Activated CD4-positive, alpha-beta T cell treated with anti-CD3 and anti-CD28 coated beads for 48 hours (primary cell): ENCODE measurements at places on chromosomes 2 and 18.

DNA sequence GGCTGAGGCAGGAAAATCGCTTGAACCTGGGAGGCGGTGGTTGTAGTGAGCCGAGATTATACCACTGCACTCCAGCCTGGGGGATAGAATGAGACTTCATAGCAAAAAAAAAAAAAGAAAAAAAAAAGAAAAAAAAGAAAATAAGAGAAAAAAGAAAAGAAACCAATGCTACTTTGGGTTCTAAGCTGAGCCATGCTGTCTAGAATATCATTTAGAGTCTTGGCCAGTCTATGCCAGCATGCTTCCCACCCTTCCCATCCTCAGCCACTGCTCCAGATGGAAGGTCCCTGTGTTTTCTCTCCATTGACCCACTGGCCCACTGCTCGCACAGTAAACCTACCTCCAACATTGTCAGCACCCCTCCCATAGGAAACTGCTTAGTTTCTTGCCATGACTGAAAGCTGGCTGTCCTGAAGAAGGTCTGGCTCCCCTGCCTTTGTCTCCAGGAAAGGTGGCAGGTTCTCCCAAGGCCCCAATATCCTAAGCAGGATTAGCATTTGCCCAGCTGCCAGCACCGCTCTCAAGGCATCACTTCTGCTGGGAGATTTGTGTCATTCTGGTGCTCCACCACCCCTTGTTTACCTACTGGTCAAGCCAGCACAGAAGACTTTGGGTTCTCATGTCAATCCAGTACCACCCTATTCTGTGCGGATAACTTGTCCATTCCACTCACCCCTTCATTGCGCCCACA lies 47.3 kb upstream of the PAPOLG start:
- no peak for DNase-seq

DNA sequence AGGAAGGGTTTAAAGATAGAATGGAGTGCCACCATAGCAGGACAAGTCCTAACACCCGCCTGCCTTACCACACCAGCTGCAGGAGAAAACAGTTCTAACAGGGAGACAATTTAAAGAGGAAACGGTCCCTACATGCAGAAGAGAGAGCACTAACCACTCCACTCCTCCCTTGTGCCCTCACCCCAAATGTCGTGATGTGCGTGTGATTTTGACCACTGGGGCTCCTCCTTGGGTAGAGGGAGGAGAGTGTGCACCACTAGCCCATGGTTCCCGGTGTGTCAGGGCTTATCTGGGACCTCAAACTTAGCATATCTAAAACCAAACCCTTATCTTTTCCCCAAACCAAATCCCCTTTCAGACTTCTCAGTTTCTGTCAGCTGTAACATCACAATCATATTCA lies 105.5 kb upstream of the CCDC68 start:
- no peak for DNase-seq

DNA sequence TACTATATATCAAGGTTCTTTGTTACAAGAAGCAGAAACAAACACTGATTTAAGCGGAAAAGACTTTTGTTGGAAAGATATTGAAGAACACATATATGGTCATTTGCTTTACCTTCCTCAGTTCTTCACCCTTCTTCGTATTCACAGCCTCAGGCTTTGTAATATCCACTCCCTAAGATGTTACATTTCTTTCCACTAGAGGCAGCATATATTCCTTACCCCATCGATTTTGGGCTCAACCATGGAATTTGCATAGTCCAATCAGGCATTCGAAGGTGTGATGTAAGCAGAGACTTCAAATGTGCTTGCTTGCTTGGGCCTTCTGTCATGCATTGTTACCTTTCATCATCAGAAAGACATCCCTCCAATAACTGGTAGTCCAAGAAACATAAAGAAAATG lies 287.4 kb downstream of the PID1 start:
- no peak for DNase-seq

DNA sequence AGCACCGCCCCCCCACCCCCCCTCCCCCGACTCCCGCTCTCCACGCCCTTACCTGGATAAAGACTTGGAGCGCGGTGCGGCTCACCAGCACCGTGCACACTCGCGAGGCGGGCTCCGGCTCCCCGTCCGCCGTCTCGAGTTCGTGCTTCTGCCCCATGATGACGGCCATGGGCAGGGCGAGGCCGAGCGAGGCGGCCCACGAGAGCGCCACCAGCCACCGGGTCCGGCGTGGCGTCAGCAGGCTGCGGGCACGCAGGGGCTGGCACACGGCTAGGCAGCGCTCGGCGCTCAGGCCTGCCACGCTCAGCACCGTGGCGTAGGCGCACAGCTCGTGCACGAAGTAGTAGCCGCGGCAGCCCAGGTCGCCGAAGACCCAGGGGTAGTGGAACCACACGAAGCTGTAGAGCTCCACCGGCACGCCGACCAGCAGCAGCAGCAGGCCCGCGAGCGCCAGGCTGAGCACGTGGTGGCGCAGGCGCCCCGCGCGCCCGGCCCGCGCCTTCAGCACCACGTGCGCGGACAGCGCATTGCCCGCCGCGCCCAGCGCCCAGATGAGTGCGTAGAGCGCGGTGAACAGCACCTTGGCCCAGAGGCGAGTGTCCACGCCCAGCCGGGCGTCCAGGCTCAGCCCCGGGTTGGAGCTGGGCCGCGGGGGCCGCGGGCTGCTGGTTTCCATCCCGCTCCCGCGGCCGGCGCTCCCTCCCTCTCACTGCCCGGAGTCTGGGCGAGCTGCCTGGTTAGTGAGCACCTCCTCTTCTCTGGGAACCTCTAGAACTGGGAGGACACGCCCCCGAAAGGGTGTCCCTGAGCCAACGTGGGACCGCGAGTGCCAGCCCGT lies at the start of gene NTSR2:
NTSR2 (minus strand) TSS at position 742 of the 838 bp plus-strand sequence; CDS start at position 676, 66 bp downstream.
- peak; percentile 53 for DNase-seq

GRCh38 chr2:164511738-164512137 lies 109.5 kb downstream of the GRB14 start:
- no peak for DNase-seq

GRCh38 chr2:28894470-28895188 lies at the start of gene WDR43:
Gene WDR43, plus strand, starts transcription at chr2:28894667. Its CDS starts 32 bp downstream, at chr2:28894699.
- peak; percentile 98 for DNase-seq

DNA sequence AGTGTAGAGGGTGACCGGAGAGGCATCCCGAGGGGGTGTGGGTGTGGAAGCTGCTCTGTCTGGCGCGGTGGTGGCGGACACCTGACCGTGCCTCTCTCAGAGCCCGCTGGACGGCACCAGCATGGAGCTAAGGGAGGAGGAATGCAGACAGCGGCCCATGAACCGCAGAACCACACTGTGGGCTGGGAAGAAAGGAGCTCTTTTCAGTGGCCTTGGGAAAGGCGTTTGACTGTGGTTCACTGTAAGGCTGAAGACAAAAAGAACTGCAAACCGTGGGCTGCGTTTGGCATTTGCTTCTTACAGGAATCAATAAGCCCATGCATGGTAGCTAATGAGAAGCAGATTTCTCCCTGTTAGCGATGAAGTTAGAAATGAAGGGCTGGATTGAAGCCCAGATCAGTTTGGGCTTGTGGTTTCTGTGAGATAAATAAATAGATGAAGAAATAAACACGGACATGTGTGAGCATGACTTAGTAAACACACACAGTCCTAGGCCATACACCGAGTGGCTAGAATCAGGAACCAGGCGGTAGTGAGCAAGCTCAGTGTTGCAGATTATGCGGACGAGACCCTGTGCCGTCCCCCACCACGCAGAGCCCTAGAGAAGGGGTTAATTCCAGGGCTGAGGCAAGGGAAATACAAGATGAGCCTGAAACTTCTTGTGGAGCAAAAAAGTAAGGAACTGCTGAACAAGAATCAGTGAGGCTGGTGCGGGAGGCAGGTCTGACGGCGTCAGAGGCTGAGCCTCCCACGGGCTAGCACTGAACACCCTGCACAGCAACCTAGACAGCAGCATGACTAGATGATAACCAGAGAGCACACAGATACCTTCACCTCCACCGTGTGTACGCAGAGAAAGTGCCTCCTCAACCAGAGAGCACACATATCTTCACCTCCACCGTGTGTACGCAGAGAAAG lies 29.3 kb upstream of the NFATC1 start:
- DNase-seq: no peak
